ENCODE measurements at places on chromosomes 7 and 10. TPM values are rescaled to one million over a fixed set of nuclear protein-coding genes. Genes with fewer than 3 reads are reported as not detected.

C7orf25 gene
- 10.9 TPM for total RNA-seq

SLC26A3 gene
- total RNA-seq: 13.6 TPM

CALCR gene
- 0.66 TPM for total RNA-seq

NHLRC2 gene
- total RNA-seq: 36.4 TPM

CASD1 gene
- total RNA-seq: 23.7 TPM

INMT gene
- total RNA-seq: 66.7 TPM

DGKI gene
- total RNA-seq: 2.7 TPM

AQP1 gene
- total RNA-seq: 177 TPM

HKDC1 gene
- 0.15 TPM for total RNA-seq

NEUROD6 gene
- total RNA-seq: not detected

ATAD1 gene
- total RNA-seq: 41.0 TPM

SMKR1 gene
- total RNA-seq: not detected

CLCN1 gene
- total RNA-seq: not detected

RBP4 gene
- total RNA-seq: 813 TPM

C10orf105 gene
- total RNA-seq: 0.29 TPM

MSMB gene
- total RNA-seq: 7.2 TPM

KIAA1217 gene
- 154 TPM for total RNA-seq
